ENCODE measurements at places on chromosomes 16 and 17.

- DNase-seq: no peak
Measured at GRCh38 chr17:2362016-2362415, 24.7 kb downstream of the SGSM2 start.

DNA sequence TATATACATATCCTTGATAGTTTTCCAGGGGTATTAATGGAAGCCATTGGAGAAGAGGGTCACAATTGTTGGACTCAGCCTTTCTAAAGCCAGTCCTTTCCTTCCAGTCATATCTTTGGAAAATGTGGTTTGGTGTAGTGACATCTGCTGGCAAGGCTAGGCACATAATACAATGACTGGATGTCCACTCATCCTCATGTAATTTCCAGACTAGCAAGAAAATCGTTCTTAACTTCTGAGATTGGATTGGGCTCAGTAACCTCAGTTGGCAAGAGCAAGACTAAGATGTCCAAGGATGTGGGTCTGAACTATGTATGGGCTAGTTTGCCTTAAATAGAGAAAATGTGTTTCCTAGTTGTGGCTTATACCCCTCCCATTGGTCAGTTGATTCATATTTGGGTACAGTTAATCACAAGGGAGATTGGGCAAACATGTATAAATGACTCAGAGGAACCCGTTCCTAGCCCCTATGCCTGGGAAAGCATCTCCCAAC lies 8.7 kb upstream of the KAT7 start:
- DNase-seq: peak; percentile 15

GRCh38 chr16:68040506-68041288 lies 17.6 kb downstream of the DUS2 start:
- peak; percentile 81 for DNase-seq

DNA sequence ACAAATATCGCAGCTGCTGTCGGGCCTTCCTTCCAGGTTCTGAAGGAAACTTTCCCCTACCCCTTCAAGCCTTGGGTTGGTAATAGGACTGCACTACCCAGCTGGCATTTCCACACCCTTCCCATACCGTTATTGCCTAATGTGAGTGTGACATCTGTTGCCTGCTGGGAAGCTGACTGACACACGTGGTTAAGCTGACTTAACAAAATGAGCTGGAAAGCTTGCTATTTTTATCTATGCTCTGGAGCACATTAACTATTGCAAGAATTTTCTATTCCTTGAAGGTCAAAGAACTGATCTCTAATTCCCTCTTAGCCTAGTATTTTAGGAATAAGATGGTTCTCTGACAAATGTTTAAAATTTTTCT lies 79.5 kb downstream of the PMP22 start:
- no peak for DNase-seq

GRCh38 chr17:78476973-78477372 lies 98.5 kb downstream of the PGS1 start:
- DNase-seq: no peak

GRCh38 chr16:66406534-66407221 lies 20.4 kb upstream of the BEAN1 start:
- peak; percentile 87 for DNase-seq

DNA sequence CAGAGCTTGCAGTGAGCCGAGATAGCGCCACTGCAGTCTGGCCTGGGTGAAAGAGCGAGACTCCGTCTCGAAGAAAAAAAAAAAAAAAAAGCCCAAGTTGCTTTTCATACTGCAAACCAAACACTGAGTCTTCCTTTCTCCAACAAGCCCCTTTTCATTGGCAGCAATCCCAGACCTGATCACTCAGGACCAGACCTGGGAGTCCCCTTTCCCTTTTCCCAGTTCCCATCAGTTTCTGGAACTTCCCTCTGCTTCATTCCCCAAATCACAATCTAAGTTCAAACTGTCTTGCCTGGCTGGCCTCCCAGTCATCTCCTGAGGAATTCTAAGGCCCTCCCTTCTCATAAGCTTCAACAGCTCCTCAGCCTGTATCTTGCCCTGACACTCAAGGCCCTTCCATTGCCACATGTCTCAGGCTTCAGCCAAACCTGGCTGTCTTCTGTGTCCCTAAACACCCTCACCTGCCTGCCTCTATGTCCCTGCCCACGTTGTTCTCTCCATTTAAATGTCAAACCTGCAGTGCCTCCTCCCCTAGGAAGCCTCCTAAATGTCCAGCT lies 11.8 kb upstream of the PHF12 start:
- DNase-seq: no peak

DNA sequence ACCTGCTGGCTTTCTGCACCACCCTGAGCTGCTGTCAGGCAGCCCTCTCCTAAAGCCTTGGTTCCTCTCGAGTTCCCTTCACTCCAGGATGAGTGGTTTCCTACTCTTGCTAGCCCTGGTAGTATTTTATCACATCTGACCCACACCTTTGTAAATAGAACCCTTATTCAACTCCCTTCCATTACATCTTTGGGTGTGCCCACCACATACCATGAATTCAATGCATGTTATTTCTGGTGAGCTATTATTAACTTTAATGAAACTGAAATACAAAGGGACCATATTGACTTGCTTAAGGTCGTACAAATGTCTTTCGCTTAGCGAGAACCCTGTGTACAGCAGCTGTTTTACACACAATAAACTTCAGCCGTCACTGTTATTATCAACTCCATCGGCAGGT lies 521.3 kb downstream of the GRIN2A start:
- DNase-seq: no peak

GRCh38 chr16:86365513-86366273 lies 144.6 kb upstream of the FOXF1 start:
- DNase-seq: no peak

DNA sequence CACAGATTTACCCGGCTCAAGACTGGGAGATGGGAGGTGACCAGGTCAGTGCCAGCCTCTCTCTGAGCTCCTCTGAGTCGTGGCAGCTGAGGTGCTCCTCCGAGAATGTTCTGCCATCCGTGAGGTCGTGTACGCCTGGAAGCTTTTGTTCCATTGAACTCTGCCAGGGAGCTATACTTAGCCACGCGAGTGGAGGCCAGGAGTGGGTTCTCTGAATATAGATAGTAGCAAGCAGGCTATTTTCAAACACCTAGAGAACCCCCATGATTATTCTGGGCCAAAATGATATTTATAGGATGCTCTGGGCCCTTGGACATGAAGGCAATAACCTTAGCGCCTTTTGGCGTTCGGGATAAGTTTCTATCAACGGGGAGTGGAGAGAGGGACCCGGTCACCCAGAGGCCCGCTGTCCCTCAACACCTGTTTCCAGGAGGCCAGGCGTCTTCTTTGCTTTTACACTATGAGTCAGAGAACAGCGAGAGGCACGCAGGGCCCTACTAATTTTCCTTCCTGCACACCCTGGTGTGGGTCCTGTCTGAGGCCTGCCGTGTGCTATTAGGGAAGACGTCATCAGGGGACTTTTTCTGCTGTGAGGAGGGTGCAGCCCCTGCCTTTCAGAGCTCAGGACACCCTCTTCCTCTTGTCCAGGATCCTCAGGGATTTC lies 11.0 kb upstream of the MVD start:
- DNase-seq: no peak

- DNase-seq: no peak
Measured at GRCh38 chr16:80440667-80441066, 100.1 kb upstream of the DYNLRB2 start.

GRCh38 chr17:11668618-11669017 lies 70.3 kb downstream of the DNAH9 start:
- DNase-seq: peak; percentile 37

DNA sequence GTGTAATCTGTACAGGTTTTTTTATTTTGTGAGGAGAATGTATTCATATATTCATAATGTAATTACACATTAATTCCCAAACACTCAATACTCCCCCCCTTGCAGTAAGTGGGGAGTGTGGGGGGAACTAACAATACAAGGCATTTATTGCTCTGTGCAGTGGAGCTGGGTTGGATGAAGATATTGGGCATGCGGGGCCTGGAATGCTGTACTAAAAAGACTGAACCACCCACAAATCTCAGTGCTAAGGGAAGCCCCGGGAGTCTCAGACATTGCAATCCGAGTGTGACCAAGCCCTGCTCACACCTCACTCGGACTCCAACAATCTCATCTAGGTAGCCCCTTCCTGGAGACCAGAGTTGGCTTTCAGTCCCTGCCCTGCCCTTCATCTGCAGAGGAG lies 6.0 kb downstream of the PLLP start:
- no peak for DNase-seq

DNA sequence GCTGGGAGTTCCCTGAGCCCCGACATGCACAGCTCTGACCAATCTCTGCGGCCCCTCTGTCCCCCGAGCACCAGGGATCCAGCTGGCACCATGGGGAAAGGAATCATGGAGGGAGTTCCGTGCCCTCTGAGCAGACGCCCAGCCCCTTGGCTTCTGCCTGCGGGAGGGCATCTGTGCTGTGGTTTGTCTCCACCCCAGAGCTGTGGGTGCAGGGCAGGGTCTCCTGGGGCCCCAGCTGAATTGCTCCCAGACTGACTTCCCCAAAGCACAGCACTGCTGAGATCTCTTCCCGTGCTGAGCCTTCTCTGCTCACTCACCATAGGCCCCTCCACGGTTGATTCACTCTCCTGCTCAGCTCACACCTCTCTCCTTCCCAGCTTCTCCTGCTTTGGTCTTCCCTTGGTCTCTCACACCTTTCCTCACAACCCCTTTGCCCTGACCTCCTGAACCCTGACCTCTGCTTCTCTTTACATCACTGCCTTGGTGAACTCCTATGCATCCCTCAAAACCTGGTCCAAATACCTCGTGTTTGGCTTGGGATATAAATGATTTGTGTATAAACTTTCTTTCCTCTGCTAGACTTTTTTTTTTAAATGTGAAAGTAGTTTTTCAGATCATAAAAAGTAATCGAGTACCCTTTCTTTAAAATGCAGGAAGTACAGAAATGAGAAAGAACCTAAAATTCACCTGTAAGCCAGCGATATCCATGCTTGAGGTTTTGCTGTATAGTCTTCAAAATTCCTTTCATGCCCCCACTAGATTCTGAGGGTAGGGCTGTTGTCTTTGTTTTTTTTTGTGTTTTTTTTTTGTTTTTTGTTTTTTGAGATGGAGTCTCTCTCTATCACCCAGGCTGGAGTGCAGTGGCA lies 265.3 kb downstream of the SEC14L1 start:
- DNase-seq: no peak

GRCh38 chr16:88132836-88133506 lies 181.7 kb downstream of the BANP start:
- no peak for DNase-seq

DNA sequence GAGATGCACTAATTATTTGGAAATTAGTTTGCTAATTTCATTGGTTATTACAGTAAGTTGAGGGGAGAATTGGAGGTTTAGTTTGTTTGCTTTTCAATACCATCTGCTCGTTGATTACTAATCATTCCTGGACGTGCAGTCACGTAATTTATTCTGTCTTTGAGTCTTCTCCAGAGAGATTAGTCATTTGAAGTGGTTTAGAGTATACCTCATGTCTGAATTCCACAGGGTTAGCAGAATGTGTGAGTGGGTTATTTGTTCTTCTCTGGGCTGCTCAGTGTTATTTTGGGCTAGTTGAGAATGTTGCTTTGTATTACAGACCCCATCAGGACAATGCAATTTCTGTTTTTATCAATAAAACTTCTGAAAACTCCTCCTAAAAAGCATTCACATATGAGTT lies 265.0 kb downstream of the RBFOX1 start:
- no peak for DNase-seq

GRCh38 chr17:65143889-65144604 lies 6.9 kb downstream of the RGS9 start:
- no peak for DNase-seq

DNA sequence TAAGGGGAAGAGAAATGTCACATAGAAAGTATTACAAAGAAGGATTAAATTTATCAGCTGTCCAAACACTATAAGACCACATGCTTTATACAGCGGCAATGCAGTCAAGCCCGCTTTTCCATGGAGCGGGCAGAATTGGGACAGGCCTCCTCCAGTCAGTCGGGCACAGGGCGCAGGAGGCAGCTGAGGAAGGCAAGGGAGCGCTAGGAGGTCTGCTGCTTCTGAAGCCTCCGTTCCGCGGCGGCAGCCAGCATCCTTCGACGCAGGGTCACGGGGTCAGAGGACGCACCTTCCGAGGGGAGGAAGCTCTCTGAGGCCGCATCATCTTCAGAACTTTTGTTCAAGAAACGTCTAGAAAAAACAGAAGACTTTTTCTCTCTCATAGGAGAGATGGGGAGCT lies 62.6 kb downstream of the AMFR start:
- DNase-seq: no peak

DNA sequence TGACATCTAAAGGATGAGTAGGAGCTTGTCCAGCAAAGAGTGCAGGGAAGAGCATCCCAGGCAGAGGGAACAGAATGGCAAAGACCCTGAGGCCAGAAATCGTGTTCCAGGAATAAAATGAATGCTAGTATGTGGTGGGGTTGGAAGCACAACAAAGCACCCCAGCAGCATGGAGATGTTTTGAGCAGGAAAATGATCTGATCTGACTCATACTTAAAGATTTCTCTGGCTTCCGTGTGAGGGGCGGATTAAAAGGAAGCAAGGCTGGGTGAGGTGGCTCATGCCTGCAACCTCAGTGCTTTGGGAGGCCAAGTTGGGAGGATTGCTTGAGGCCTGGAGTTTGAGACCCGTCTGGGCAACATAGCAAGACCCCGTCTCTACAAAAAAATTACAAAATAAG lies 2.3 kb downstream of the SLC5A11 start:
- no peak for DNase-seq

DNA sequence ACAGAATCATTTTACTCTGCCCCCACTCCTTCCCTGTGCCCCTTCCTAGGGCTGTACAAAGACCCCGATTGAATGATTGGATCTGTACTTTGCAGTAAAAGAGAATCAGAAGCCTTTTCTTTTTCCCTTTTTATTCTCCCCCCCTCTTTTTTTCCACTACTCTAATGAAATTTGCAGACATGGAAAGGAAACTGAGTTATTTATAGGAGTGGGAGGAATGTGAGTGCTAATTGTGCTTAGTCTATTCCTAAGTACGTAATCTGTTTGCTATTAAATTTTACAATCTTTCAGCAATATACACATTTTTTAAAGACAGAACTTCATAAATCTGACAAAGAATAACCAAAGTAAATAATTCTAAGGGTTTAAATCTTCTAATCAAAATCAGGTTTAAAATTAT lies 314.3 kb downstream of the MAP2K6 start:
- DNase-seq: no peak

DNA sequence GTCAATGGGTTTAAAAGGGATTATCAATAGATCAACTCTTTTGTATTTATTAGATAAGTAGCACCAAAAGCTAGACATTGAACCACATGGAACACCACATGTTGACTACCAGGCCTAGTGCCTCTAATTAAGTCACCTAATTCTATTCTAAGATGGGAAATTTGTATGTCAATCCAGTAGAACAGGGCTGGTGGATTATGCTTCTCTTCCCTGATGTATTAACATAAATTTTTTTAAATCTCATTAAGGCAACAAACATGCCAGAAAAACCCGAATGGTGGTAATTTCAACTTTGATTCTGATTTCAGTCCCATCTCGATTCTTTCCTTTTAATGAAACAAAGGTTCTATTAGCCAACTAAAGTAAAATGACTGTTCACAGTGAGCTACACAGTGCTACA lies 92.6 kb downstream of the KANSL1 start:
- DNase-seq: no peak
